ENCODE measurements at places on chromosomes 6 and 20.

GRCh38 chr6:56745971-56746370, 103.3 kb upstream of the DST start:
- DNase-seq, result no peak

- no peak for DNase-seq
These were observed 149.7 kb upstream of the SGK1 start for GRCh38 chr6:134467620-134468019.

GRCh38 chr20:45589725-45590124, 10.6 kb upstream of the WFDC8 start:
- no peak for DNase-seq

DNA sequence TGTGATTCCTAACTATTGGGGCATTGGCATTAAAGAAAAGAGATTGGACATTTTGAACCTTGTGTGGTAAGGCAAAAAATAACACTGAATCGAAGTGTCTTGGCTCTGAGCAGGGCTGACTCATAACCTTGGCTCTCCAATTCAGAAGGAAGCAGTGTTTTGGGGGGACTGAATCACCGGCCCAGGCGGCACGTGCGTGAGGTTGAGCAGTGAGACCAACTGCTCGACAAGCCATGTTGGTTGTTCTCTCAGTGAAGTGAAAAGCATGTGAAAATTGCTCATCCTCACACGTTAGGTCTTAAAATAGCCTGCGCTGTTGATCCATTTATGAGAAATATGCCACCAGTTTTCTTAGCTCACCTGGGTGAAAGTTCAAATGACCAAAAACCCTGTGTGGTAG, 137.8 kb upstream of the SPACA1 start:
- no peak for DNase-seq

DNA sequence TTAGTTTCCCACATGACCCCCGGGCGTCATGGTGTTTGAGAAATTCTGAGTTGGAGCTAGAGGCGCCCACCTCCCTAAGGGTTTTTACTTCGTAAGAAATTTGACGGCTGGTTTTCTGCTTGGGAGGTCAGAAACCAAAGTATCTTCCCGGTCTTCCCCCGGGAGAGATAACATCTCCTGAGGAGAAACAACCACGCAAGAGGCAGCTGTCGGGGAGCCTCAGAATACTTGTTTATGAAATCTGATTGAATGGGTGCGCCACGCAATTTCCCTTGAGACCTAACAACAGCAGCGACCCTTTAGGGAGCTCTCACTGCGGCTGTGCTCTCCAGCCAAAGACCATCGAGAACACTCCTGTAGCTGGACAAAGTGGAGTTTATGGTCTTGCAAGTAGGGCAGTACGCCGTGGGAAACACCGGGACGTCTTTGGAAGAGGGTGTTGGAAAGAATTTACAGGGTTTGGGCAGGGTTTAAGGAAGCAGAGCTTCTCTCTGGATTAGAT, 608 bp upstream of the EIF2S2 start:
- no peak for DNase-seq

GRCh38 chr6:1045239-1045638, 266.7 kb upstream of the FOXQ1 start:
- no peak for DNase-seq

DNA sequence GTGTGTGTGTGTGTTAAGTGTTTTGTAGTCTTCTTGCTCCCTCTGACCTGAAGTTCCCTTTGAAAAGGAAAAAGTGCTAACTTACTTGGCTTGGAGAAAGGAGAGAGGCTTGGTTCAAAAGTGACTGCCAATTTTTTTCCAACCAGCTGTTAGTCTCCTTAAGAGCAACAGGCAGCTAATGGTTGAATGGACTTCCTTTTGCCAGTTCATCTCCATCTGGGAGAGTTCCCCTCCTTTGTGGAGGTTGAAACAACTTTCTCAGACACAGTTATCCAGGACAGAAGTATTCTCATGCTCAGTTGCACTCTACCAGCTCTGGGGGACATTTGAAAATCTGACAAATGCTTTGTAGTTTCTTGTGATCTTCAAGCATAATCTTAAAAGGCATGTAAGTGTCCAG, 4.5 kb downstream of the RIPOR2 start:
- DNase-seq, result no peak

DNA sequence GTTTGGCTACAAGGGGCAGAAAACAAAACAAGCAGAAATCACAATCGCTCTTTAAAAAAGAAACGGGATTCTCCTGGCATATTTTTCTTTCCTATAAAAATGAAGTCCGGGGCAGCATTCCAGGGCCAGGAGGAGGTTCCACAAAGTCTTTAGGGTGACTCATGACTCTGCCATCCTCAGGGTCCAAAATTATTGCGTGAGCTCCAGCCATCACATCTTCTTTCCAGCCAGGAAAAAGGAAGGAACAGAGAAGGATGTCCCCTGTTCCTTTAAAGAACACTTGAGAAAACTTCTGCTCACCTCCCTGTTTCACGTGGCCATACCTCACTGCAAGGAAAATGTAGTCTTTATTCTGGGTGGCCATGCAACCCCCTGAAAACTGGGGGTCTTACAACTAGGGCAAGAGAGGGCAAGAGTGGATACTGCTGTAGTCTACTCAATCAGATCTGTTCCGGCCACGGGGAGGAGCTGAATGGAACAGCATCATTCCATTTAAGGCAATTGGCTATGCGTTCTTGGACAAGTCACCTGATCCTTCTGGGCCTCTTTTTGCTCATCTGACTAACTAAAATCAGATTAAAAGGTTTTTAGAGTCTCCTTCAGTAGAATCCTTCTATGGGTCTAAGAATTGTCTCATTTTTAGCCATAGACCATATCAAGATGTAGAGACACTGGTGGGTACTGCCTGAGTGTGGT, 49.4 kb downstream of the CTCFL start:
- DNase-seq, result no peak

GRCh38 chr20:17848249-17849048, 120.1 kb downstream of the SNX5 start:
- no peak for DNase-seq

DNA sequence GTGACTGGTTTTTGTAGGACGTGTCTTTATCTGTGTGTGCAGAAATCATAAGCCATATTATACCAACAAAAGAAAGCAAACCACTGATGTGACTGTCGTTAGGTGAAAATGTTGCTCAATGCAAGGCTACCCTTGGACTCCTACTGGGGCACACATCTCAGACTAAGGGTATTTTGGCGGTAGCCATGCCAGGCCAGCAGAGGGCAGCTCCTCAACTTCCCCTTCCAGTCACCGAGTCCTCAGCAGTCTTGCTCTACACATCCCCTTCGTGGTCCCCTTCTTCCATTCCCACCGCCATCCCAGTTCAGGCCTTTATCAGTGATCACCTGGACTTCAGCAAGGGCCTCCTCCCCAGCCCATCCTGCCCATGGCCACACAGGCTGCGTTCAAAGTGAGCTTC, 113.7 kb upstream of the GGTLC1 start:
- DNase-seq, result no peak

- no peak for DNase-seq
These were observed 7.5 kb upstream of the SLA2 start for GRCh38 chr20:36653456-36653855.

GRCh38 chr6:111626441-111626840, 20.8 kb upstream of the TRAF3IP2 start:
- DNase-seq, result no peak

GRCh38 chr6:168082860-168083513, 4.0 kb upstream of the FRMD1 start:
- no peak for DNase-seq

DNA sequence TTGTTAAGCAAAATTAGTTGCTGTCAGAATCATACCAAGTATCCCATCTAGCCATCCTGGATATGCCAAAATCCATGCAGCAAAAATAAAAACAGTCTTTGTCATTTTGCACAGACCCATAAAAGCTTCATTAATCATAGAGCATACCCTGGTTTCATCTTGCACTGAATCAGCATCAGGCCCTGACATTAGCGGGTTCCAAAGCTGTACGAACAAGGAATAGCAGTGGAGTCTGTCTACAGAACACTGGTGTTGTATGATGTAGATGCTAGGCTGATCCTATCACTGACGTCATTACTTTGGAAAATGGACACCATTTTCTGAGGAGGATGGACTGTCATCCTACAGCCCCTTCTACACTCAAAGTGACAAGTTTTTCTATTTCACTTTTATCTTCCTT, 315.6 kb downstream of the ESR1 start:
- no peak for DNase-seq

- DNase-seq, result no peak
These were observed 29.9 kb upstream of the MTHFD1L start for GRCh38 chr6:150835620-150836019.

DNA sequence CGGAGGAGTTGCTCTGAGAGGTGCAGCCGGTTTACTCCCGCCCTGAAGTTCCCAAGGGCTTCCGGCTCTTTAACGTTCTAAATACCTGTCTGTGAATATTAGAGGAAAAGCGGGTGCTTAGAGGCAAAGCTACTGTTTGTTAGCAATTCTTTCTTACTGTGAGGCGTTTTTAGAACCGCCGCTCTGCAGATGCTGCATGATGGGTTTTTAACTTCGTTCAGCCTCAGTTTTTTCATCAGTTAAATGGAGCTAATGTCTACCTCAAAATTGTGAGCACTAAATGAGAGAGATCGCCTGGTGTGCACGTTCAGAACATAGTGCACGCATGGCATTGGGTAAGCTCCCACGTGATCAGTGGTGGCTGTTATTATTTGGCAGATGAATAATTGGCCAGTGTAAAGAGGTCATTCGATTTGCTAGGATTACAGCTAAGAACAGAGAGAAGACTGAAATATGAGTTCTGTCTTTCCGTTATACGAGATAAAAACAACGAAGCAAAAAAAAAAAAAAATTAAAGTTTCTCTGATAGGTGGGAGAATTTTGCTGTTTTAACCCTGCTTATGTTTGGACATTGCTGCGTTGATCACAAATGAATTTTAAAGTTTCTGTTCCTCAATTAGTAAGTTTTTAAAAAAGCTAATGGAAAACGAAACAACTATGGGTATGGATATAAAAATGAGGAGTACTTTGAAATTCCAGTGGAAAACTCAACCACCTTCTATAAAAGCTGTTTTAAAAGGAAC, 660 bp upstream of the TFB1M start:
- no peak for DNase-seq

GRCh38 chr6:143322386-143322785, 128.1 kb downstream of the ADAT2 start:
- no peak for DNase-seq

DNA sequence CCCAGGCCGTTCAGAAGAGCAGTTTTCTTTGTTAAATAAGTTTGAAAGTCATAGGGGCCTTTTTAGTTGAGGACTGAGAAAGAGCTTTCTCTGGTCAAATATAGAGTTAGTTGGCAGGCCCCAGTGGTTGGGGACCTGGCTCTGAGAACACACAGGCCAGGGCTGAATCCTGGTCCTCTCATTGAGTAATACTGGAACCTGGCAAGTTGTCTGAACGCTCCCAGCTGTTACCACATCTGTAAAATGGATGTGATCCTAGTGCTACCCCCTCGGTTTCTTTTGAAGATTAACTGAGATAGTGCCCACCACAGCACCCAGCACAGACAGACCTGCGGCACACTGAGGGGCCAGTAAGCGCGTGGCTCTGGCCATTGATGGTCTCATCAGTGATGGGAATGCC, 215.5 kb downstream of the ZDHHC14 start:
- no peak for DNase-seq

DNA sequence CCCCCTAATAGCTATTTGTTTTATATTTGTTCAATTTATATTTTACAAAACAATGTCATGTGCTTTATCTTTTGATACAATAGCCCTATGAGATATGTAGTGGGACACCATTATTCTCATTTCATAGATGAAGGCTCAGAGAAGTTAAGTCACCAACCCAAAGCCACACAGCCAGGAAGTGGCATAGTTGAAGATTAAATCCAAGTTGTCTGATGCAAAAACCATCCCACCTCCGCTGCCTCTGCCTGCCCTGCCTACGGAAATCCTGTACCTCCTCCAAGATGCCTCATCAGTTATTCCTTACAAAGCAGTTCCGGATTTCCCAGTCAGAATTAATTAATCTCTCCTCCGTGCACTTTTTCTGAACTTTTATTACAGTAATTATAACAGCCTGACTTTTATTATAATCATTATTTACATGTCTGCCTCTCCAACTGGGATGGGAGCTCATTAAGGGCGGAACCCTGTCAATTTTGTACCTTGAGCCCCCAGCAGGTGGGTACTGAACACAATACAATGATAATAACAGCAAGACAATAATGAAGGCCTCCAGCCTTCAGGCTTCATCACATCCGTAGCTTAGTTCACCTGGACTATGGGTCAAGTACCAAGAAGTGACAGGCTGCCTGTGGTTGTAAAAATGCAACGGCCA, 54.7 kb downstream of the LRFN2 start:
- DNase-seq, result no peak

- no peak for DNase-seq
These were observed 54.6 kb downstream of the DLL1 start for GRCh38 chr6:170236131-170236836.

GRCh38 chr20:51497542-51498467, 44.7 kb downstream of the NFATC2 start:
- no peak for DNase-seq

DNA sequence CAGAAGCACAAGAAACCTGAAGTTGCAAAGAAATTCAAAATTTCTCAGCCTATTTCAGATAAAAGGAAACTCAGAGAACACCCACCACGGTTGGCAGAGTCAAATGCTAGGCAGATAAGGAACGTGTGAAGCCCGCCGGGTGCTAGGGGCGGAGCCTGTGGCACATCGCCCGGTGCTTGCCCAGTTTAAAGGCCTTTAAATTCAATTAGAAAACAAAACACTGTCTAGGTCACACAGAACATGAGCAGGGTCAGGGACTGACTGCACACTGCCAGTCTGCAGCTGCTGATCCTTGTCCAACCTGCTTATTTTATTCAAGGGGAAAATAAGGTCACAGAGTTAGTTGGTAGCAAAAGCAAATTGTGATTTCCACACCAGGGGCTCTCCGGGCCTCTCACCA, 75.8 kb downstream of the PSMG4 start:
- DNase-seq, result peak; percentile 46

DNA sequence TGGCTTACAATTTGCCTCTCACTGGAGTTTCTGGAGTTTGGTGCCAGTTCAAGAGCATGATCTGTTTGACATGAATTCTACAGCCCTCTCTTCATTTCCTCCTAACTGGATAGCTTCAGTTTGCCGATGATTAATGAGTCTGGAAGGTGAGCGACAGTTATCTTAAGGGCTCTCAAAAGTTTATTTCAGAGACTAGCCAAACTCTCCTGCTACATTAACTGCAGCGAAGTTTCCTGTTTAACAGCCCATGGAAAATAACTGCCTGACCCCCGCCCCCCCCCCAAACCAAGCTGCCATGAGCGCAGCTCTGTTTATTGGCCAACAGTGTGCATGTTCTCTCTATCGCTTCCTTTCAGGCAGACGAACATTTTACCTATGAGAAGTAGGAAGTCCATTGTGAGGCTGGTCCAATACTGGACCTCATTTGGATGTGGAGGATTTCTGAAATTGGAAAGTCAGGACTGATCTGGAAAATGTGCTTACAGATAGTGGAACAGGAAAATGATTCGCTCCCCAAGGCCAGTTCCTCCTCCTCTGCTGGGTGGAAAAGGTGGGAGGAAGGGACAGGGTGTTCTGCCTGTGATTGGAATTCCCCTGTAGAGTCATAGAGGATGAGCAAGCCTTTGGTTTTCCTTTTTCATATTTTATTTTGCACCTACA, 522.2 kb upstream of the JAG1 start:
- no peak for DNase-seq

Measured in substantia nigra (tissue), 51 donors.